ENCODE measurements at places on chromosomes 11 and 22.

DNA sequence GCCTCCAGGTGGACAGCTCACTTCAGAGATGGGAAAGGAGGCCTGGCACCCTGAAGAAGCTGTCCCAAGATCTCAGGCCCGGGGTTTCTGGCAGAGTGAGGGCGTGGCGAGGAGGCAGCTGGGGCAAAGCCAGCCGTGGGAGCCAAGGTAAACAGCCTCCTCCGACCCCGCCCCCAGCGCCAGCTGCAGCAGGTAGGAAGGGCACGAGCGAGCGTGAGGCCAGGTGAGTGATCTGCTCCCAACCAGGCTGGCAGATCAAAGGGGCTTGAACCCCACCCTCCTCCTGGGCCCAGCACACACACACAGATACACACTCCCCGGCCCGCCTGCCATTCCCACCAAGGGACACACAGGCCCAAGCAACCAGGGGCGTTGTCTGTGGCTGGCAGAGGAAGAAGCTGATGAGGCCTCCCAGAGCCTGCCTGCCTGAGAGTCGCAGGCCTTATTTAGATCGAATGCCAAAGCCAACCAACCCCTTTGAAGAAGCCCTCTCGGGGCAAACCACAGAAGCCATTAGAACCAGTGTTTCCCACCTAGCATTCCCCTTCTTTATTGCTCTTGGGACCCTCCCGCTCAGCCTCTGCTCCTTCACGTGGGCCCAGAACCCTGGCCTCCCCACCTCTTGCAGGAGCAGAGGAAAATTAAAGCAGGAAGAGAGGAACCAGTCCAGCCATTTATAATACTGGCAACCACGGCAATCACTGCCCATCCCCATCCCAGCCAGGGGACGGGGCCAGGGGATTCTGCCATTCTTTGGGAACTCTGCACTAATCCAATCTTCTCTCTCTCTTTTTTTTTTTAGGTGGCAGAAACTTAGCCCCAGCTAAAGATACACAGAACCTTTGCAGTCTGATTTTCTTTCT, 5.0 kb downstream of the PDGFB start:
- no peak for DNase-seq

- no peak for DNase-seq
Measured at GRCh38 chr11:29452146-29452545, 564.7 kb downstream of the KCNA4 start.

DNA sequence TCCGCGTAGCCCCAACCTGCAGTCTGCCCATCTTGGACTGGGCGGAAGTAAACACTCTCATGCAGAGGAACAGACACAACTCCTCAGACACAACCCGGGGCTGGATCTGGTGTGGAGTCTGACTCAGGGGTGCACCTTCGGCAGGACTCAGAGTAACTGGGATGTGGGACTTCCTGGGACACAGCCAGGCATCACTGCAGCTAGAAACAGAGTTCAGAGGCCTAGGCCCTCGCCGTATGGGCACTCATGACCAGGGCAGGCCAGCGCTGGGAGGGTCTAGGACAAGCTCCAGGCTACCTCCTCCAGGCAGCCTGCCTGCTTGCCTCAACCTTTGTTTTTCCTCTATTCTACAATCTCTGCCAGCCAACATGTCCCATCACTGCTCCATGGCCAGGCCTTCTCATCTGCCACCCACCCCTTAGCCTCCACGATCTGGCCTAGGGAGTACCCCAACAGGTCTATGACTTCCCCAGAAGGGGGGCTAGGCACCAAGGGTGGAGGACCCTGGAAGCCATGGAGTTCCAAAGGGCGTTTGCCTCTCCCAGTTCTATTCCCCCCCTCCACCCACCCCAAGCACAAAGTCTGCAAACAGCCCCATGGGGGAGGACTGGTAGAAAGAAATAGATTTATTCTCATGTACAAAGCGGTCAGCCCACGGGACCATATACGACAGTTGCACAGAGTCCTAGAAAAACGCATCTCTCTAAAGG, 98.5 kb downstream of the PDE2A start:
- no peak for DNase-seq

DNA sequence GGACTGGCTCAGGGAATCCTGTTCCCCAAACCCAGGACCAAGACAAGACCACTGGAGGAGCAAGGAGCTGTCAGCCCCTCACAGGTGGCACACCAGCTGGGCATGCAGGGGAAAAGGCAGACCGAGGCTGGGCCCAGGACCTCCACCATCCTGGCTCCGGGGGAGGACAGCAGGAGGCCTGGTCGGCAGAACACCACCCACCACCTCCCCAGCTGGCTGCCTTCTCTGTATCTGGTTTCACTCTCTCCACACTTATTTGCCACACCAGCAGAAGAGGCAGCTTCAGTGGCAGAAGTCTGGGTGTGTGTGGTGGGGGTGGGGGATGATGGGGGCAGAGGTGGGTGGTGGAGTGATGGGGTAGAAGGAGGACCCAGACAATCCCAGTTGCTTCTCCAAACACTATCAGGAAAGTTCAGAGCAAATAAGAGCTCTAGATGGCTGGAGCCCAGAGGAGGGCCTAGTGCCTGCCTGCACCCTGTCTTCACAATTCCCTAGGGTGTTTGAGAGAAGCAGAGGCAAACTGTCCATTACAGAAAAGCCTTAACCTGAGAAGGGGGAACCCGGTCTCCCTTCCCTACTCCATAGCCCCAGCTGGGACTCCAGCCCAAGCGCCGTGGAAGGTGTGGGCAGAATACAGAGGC, 51.9 kb upstream of the CDON start:
- DNase-seq = no peak

DNA sequence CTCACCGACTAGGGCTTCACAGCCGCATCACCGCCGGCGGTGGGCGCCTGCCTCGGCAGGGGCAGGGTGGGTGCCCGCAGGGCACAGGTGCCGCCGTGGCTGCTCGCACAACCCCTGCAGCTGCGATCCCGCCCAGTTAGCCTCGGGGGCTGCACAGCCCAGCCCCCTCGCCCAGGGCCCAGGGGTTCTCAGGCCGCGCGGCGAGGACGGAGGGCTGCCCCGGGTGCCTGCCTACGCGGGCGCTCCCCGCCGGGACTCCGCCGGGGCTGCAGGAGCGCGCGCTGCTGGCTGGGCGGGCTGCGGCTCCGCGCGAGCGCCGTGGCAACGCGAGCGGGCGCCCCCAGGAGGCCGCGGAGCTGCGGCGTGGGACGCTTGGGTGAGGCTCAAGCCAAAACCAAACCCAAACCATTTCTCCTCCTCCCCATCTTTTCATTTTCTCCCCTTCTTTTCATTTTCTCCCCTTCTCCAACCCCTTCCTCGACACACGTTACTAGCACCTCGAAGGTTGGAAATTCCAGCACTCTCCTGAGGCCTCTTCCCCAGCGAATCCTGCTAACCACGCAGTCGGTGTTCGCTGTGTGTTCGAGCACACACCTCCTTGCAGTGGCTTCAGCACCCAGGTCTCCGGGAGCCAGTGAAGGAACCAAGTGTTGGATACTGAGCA, at the start of gene MICAL3:
MICAL3 (minus strand) TSS at position 286 of the 664 bp plus-strand sequence. CDS start 117,749 bp downstream, outside the sequence.
- peak; percentile 69 for DNase-seq

GRCh38 chr11:73350908-73351636, 25.1 kb upstream of the RELT start:
- peak; percentile 68 for DNase-seq

GRCh38 chr11:82559609-82560008, 174.1 kb downstream of the FAM181B start:
- DNase-seq = no peak

DNA sequence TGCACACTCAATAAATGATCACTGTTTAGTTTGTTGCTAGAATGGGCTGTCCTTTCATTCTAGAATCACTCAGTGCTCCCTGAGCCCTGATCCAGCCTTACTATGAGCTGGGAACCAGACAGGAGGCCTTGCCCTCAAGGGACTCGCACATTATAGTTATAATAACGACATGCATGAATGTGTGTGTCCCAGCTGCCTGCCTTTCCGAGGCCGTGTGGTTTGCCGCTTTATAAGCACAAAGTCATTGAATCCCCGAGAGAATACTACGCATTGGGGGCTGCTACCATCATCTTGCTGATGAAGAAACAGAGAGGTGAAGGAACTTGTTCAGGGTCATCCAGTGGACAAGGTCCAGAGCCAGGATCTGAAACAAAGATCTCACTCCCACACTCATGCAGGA, 75.7 kb downstream of the NFAM1 start:
- DNase-seq = no peak

- no peak for DNase-seq
Measured at GRCh38 chr11:82932564-82932963, 31.0 kb downstream of the DDIAS start.

DNA sequence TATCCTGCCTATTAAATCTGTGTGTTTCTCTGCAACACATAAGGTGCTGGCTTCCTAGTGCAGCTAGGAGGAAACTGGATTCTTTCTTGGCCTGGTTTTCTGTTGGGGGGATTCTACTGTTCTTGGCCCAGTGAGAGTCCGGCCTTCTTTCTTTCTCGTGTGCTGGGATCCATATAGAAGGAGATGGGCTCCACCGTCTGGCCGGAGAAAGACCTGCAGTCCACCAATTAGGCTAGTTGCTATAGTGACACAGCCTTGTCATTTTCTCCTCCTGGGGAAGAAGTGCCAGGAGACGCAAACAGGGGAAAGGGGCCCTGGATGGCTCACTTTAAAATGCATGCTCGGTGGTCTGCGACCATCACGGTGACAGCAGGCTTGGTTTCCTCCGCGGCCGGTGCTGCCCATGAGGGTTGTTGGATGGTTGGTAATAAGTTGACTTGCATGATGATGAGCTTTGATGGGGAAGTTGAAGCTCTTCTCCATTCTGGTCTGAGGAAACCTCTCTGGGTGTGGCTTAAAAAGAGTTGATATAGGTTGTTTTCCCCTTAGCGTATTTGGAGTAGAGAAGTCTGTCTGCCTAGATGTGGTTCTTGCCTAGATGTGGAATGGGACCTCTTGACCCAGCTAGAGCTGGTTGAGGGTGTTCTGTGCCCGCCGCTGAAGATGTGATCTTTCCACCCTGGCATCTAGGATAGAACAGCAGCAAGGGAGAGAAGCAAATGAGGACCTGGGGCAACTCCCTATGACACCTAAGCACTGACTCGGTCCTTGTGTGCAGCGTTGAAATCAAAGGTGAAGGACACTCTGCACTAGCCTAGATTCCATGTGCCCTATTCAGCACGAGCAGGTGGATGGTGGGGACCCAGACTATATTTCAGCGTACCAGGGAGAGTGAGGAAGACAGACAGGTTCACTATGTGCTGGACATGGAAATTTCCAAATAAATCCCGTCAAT, 1335.0 kb downstream of the BRD1 start:
- DNase-seq = peak; percentile 57

All from activated CD4-positive, alpha-beta T cell treated with anti-CD3 and anti-CD28 coated beads for 48 hours (primary cell).